ENCODE measurements at places on chromosomes 7 and 10.

DNA sequence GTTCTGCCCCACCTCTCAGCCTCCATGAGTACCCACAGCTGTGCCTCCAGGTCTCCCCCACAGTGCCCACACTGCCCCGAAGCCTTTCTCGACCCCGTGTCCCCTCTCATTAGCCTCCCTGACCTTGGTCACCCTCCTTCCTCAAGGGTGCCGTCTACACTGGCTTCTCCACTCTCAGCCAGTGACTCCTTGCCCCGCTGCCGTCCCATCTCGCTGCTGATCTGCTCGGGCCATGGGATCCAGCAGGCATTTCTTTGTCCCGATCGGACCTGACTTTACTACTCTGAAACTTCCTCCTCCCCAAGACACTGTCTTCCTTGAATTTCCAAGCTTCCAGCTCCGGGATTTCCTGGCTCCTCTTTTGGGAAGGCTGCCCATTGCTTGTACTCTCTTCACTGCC is 31.3 kb downstream of the FKBP6 start:
- no peak for DNase-seq

- no peak for DNase-seq
Measured at GRCh38 chr10:61078542-61079275, 134.7 kb upstream of the RHOBTB1 start.

DNA sequence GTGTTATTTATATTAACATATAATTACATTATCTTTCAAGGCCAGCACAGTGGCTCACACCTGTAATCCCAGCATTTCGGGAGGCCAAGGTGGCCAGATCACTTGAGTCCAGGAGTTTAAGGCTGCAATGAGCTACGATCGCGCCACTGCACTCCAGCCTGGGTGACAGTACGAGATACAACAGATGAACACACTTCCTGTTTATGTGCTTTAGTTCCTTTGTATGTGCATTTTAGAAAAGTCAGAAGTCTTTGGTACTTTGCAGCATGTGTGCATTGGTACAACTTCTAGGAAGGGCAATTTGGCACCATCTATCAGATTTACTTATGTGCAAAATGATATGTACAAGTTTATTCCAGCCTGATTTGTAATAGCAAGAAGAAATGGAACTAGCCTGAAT is 13.3 kb downstream of the SLC35G1 start:
- DNase-seq: no peak

DNA sequence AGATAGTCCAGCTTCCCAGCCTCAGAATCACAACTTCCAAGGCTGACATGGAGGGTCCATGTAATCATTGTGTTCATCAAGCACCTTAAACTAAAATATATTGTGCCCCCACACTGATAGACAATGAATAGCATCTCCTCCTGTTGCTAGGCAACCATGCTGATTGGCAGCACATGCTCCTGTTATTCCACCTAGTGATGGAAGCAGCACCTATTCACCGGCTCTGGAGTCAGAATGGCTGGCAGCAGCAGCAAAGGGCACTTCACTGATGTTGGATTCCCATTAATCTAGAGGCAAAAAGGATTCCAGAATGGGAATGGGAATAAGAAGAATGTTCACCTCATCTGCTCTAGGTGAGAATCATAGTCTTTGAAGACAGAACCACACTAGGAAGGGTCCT is 55.0 kb downstream of the RELN start:
- no peak for DNase-seq

DNA sequence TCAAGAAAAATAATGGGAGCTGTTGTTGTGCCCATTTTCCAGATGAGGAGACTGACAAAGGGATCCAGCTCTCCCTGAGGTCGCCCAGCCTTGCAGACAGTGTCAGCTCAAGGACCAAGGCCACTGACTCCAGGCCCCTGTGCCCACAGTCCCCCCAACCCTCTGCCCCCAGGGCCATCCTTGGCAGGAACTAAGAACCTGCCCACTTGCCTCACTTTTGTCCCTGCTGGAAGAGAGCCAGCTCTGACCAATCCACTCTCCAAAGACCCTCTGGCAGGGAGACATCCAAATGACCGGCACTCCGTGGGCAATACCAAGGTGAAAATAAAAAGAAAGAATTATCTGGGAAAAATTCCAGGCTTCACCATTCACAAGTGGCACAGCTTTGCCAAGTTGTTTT is 101.3 kb downstream of the TCERG1L start:
- no peak for DNase-seq

DNA sequence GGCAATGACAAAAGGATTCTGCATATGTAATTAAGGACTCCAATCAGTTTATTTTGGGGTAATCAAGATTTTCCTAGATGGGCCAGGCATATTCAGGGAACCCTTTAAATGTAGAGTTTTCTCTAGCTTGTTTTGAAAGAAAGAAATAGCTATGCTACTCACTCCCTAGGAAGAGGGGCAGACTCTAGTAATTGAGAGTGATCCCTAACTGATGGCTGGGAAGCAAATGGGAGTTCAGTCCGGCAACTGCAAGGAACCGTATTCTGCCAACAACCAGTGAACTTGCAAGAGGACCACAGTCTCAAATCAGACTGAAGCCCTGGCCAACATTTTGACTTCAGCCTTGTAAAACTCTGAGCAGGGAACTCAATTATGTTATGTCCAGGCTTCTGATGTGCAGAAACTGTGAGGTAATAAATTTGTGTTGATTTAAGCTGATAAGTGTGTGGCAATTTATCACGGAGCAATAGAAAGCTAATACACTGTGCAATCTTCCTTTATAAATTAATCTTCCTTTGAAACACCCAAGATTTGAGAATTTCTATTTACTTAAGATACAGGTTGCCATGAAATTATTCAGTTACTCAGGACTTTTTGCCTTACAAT is 14.0 kb downstream of the AOAH start:
- DNase-seq: no peak

- no peak for DNase-seq
Measured at GRCh38 chr7:151126491-151127137, 40.3 kb downstream of the AGAP3 start.

Data from effector memory CD4-positive, alpha-beta T cell (primary cell).